ENCODE measurements at places on chromosomes 6 and 20.

DNA sequence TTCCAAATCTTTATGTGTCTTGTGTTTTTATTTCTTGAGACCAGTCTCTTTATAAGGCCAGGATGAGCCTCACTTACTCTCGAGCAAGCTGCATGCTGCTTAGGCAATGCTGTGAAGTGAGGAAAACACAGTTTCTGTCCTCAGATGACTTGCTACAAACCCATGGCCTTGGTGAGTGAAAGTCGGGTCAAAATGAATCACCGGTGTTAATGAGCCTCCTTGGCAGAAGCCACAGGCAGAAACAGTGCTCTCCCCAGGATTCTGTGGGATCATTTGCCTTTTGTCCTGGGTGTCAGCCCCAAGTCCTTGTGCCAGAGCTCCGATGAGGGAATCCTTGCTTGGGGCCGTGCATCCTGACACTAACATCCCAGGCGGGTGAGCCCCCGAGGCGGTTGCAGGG is 482.5 kb downstream of the QKI start:
- no peak for DNase-seq

- no peak for DNase-seq
Measured at GRCh38 chr20:50692552-50692933, 1.2 kb upstream of the RIPOR3 start.

DNA sequence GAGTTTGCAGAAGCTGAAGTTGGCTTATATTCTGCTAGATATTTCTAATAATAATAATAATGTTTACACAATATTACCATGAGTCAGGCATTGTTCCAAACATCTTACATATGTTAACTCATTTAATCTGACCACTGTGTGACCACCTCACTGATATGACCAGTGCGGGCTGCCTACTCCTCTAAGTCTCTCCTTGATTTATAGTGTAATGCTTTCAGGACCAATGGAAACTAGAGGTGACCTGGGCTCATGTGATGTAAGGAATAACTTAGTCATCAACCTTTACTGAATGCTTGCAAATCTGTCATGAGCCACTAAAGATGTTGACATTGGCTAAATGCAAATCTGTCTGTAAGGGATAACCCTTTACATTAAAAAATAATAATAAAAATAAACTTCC is 51.1 kb upstream of the GPR6 start:
- no peak for DNase-seq

- no peak for DNase-seq
Measured at GRCh38 chr6:100892116-100892515, 11.0 kb upstream of the ASCC3 start.

DNA sequence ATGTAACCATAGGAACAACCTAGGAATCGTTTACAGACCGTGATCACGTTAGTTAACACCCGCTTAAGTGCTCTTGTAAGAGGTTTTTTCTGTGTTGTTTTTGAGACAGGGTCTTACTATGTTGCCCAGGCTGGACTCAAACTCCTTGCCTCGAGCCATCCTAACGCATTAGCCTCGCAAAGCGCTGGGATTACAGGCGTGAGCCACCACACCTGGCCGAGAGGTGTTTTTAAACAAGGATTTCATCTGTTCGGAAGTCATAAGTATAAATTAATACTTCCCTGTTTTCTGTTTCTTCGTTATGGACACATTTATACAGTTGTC is 727 bp downstream of the MRS2 start:
- DNase-seq, result no peak
